Stimulated activated CD8-positive, alpha-beta memory T cell treated with anti-CD3 and anti-CD28 coated beads, Interleukin-7, amount 100 ng/mL, for 48 hours (primary cell): ENCODE measurements at places on chromosomes 6 and 20.

GRCh38 chr6:168200571-168201134, 118.9 kb downstream of the DACT2 start:
- no peak for DNase-seq

GRCh38 chr6:87671555-87672029, 30.4 kb downstream of the AKIRIN2 start:
- no peak for DNase-seq

DNA sequence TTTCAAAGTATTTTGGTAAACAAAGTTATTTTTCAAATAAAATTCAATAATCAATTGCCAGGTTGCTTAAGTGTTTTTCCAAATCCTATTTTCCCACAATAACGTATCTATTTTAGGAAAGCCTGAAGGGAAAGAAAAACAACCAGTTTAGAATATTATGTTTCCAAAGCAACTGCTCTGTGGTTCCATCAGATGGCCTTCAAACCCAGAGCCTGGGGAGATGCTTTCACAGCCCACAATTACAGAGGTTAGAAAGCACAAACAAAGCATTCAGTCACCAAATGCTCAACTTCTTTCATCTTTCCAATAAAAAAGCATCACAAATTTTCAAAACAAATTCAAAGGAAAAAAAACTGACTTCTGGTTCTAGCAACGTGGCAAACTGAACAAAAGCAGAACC, 66.0 kb downstream of the ELOVL5 start:
- DNase-seq: no peak

DNA sequence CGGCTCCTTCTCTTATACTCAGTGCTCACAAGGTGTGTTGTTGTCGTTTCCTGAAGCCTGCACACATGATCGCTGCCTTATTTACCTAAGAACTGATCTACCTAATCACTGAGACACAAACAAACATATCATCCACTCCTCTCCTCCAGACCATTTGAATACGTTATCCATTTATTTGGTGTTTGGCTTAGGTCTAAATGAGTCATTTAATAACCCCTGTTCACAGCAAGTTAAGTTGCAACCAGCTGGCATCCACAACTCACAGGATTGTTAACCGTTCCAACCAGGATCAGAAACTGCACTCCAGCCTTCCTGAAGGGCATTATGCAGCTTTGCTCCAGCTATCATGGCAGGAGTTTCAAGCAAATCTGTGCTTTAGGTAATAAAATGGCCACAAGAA, 511.1 kb upstream of the MAP3K7 start:
- DNase-seq: no peak

DNA sequence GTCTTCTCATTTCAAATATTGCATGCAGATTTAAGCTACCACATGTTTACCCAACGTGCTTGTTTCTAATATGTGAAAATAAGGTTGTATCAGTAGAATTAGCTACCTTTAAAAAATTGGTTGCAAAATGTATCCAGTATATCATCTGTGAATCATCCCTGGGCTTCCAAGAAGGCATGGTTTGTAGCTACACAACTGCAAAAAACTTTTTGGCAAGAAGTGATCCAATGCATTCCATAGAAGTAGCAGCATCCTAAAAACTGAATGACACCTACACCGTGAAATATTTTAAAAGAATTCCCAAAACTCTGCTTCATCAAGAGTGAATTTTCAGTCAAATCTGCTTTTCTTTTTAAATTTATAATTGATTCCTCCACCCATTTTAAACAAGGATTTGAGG, 89.1 kb downstream of the AIG1 start:
- DNase-seq: no peak

- DNase-seq: no peak
These were observed 9.8 kb downstream of the PGM3 start for GRCh38 chr6:83183082-83183828.

- no peak for DNase-seq
These were observed 98.7 kb downstream of the COL21A1 start for GRCh38 chr6:56148488-56149186.

- no peak for DNase-seq
These were observed 298.2 kb upstream of the MARCKS start for GRCh38 chr6:113558966-113559365.

GRCh38 chr20:37706298-37706697, 12.5 kb downstream of the CTNNBL1 start:
- no peak for DNase-seq

- DNase-seq: no peak
These were observed 41.8 kb upstream of the F13A1 start for GRCh38 chr6:6362056-6362840.

GRCh38 chr6:136365776-136366354, 76.2 kb upstream of the BCLAF1 start:
- DNase-seq: no peak

DNA sequence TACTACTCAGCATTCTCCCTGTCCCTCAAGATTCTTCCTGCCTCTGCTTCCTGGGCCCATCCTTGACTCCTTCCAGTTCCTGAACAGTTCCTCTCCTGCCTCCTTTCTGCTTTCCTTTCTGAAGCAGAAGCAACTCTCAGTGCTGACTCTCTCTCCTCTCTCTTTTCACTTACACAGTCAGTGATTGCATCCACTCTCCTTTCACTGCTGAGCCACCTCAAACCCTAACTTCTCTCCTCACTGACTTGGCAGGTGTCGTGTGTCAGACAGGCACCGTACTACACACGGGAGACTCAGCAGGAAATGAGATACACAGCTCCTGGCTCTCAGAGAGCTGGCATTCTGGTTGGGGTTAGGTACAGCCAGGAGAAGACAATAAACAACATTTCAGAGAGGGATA, 5.6 kb downstream of the ABHD16A start:
- no peak for DNase-seq

DNA sequence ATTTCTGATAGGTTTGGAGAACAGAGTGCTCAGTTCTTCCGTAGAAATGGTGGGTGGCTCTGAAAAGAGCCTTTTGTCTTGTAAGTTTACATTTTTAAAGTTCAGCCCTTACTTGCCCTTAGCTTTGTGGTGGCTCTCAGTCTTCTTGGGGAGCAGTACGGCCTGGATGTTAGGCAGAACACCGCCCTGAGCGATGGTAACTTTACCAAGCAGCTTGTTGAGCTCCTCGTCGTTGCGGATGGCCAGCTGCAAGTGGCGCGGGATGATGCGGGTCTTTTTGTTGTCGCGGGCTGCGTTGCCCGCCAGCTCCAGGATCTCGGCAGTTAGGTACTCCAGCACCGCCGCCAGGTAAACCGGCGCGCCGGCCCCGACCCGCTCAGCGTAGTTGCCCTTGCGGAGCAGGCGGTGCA, 19.5 kb downstream of the OR2B2 start:
- no peak for DNase-seq

DNA sequence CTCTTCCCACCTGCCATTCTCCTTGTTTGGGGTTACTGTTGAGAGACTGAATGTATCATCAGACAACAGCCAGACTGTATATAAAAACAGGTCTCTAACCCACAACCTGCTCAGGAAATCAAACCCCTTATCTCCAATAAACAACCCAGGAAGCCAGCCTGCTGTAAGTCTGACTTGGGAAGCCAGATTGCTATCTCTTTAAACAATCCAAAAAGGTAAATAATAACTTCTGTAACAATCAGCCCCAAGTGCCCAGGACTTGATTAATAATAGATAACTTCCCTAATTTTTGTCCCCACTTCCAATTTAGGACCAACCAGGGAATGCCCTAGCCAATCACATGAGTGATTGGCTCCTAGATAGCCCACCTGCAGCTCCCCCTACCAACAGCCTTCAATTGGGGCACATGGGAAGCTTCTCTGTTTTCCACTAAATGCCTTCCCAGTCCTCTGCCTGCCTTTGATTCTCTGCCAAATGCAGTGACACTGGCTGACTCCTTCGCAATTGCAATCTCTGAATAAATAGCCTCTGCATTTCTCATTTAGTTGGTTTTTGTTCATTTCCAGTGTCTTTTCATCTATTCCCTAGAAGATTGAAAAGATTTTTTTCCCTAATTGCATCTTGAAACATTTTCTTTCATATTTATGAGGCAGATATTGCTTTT, 117.1 kb upstream of the TAB2 start:
- no peak for DNase-seq

- no peak for DNase-seq
These were observed 13.1 kb upstream of the APMAP start for GRCh38 chr20:25005661-25006060.

GRCh38 chr6:73258721-73259120, 4.3 kb downstream of the KHDC1 start:
- DNase-seq: no peak

DNA sequence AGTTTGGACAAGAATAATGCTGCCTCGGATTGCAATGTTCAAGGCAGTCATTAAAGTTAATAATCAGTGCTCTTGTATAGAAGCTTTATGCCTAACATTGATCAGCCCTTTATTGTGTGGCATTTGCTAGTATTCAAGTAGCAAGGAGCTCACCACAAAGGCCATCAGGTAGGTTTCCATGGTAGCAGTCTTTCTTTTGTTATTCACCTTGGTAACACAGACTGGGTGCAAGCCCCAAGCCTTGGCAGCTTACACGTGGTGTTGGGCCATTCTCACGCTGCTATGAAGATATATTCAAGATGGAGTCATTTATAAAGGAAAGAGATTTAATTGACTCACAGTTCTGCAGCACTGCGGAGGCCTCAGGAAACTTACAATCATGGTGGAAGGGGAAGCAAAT, 149.3 kb downstream of the ADAT2 start:
- DNase-seq: no peak

DNA sequence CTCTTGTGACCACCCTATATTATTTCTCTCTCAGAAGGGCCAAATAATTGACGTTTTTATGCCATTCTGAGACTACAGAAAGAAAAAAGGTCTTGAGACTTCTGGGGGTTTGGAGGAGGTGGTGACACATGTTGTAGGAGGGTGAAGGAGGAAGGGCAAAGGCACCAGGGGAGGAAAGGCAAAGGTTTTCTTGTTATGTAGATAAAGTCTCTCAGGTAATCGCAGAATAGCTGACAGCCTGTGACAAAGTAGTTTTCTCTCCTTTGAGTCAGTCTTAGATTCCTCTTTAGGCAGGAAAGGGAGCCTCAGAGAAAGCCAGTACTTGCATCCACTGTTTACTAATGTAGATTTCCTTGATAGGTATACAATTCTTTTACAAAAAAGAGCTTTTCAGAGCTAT, 23.6 kb downstream of the OR2B2 start:
- DNase-seq: no peak

DNA sequence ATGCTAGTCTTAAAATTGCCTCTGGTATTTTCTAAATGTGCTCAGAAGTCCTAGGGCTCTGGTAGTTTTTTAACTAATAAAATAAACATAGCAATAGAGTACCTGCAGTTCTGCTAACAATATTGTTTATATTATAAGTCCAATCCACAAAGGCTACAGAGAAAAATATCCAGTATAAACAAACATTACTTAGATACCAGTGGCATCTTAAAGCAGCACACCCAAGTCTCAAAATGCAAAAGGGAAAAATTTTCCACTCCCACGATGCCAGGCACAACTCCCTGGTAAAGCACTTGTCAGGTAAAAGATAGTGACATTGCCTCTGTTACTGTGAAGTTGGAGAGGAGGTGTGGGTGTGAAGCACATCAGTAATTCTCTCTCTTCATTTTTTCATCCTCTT, 123.3 kb downstream of the OGFRL1 start:
- no peak for DNase-seq

- no peak for DNase-seq
These were observed 6.4 kb downstream of the FBXO30 start for GRCh38 chr6:145808239-145808638.

GRCh38 chr6:142235272-142235671, 66.5 kb upstream of the ADGRG6 start:
- DNase-seq: no peak

DNA sequence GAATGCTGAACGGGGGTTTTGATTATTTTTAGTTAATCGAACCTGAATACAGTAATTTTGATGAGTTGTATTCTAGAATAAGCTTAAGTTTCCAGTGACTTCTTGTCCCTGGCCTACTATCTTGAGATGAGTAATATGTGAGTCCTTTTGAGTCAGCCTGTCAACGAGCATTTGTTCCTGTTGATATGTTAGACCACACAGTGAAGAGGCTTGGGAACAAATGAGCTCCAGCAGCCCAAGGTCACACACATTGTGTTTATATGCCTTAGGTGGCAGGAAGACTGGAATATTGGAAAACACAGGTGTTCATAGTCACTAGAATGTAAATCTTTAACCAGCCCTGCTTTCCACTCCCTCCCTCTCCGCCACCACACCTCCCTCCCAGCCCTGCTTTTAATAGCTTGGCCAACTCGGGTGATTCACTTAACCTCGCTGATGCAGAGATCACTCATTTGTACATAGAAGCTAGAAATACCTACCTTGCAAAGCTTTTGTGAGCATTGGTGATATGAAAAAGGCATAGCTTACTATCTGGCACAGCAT, 9.1 kb downstream of the SMPDL3A start:
- no peak for DNase-seq

GRCh38 chr6:169911264-169912263, 160.1 kb downstream of the ERMARD start:
- DNase-seq: no peak

- DNase-seq: no peak
These were observed 653.5 kb upstream of the PTCHD4 start for GRCh38 chr6:48764286-48765044.

DNA sequence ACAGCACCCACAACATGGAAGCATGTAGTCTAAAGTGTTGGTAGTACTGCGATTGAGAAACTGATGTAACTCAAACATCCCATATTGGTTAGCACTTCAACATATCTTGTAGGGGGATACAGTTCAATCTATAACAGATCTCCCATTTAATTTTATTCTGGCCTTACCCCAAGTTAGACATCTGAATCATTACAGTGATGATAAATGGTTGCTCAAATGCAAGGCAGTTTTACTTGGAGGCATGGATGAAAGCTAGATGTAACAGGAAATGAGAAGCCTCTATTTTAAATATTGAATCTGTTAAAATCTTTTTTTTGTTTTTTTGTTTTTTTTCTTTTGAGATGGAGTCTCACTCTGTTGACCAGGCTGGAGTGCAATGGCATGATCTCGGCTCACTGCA, 44.2 kb upstream of the FAM50B start:
- no peak for DNase-seq

DNA sequence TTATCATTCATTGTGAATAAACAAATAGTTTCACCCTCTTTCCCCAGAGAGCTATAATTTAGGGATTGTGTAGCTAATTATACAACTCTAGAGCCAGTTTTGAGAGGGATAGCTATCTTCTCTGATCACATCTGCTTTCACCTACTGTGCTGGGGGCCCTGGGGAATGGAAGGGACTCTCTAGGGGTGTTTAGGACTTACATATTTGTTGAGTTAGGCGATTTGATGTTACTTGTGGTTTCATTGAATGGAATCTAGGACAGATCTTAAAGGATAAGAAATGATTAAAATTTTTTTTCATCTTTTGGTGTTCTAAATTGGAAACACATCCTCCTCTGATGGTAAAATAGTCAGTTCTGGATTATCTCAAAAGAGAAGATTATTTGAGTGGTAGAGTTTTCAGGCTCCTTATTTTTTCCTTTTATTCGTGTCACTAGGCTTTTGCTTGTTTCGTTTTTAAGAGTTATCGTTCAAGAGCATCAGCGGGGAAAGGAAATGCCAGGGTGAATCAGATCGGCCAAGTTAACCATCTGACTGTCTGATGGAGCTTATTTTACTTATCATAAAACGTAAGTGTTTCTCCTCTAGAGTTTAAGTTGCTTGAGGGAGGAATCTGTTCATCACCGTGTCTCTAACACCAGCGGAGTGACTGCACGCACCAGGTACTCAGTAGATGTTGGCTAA, 236.7 kb downstream of the FARS2 start:
- DNase-seq: no peak

GRCh38 chr6:42239333-42239732, 21.7 kb upstream of the MRPS10 start:
- no peak for DNase-seq

- no peak for DNase-seq
These were observed 36.5 kb upstream of the TNFAIP3 start for GRCh38 chr6:137830511-137830911.
